ENCODE measurements at places on chromosomes 7 and 10.

- DNase-seq = peak; percentile 18
These were observed 66.1 kb upstream of the AQP1 start for GRCh38 chr7:30845426-30846135.

DNA sequence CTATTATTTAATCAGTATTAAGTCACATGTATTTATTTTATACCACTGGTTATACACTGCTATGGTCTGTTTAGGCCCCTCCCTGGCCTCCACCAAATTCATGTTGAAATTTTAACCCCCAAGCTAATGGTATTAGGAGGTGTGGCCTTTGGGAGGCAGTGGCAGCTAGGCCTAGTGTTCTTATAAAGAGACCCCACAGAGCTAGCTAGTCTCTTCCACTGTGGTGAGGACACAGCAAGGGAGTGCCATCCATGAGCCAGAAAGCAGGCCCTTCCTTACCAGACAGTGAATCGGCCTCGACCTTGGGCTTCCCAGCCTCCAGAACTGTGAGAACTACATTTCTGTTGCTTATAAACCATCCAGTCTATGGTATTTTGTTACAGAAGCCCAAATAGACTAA, 28.7 kb downstream of the RBM48 start:
- no peak for DNase-seq

- DNase-seq = no peak
These were observed 288.5 kb downstream of the GRID1 start for GRCh38 chr10:86077871-86078638.

GRCh38 chr10:52649511-52649910, 123.1 kb downstream of the MBL2 start:
- DNase-seq = no peak

DNA sequence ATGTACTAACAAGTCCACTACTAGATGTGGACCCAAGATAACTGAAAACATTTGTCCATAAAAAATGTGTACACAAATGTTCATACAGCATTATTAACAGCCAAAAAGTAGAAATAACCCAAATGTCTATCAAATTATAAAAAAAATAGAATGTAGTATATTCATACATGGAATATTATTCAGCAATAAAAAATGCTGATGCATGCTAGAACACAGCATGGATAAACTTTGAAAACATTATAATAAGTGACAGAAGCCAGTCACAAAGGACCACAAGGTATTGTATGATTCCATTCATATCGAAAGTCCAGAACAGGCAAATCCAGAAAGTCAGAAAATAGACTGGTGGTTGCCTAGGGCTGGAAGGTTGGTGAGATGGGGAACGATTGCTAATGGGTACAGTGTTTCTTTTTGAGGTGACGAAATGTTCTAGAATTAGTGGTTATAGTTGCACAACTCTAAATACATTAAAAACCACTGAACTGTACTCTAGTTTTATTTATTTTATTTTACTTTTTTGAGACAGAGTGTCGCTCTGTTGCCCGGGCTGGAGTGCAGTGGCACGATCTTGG, 43.3 kb upstream of the ANLN start:
- DNase-seq = no peak

GRCh38 chr10:85848756-85849155, 517.8 kb downstream of the GRID1 start:
- no peak for DNase-seq

- DNase-seq = peak; percentile 23
These were observed 368.7 kb downstream of the AUTS2 start for GRCh38 chr7:69966766-69967591.

GRCh38 chr10:59905731-59906416, 482 bp downstream of the CCDC6 start:
- peak; percentile 50 for DNase-seq

GRCh38 chr10:78953113-78953798, 115.5 kb upstream of the ZMIZ1 start:
- DNase-seq = peak; percentile 75

DNA sequence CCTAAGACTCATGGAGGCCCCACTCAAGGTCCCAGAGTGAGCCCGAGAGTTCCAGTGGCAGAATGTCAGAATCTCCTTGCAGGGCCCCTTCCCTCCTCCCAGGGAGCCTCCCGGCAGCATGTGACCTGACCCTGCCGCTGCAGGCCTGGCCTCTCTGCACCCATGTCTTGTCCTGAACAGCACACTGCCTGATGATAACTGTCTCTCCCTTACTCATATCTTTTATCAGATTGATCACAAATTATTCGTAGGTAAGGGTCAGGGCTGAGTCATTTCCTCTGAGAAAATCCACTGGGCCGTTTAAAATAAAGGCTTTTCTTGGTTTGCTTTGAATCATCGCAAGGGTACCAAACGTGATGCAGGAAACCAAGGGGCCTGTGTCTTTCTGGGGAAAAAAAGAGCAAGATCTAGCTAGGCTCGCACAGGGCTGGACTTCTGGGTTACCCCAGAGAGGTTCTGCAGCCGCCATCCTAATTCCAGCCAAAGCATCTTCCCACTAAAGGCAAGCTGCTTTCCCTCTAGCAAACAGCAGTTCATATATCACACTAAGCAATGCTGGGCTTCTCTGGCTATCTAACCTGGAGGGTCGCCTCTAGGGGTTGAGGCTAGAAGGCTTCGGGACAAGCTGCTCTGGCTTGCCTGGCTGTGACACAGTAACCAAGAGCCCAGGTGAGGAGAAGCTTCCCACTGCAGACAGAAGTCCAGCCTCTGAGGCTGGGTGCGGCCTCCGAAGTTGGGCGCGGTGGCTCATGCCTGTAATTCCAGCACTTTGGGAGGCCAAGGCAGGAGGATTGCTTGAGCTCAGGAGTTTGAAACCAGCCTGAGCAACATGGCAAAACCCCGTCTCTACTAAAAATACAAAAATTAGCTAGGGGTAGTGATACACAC, 104.9 kb downstream of the SPDYE5 start:
- no peak for DNase-seq

GRCh38 chr10:116104210-116104932, 168.6 kb downstream of the GFRA1 start:
- DNase-seq = no peak

GRCh38 chr10:1364151-1364910, 308.1 kb downstream of the WDR37 start:
- no peak for DNase-seq

- DNase-seq = no peak
These were observed 3.5 kb downstream of the DLX5 start for GRCh38 chr7:97020996-97021746.

GRCh38 chr7:35477609-35478008, 217.3 kb downstream of the HERPUD2 start:
- DNase-seq = no peak

DNA sequence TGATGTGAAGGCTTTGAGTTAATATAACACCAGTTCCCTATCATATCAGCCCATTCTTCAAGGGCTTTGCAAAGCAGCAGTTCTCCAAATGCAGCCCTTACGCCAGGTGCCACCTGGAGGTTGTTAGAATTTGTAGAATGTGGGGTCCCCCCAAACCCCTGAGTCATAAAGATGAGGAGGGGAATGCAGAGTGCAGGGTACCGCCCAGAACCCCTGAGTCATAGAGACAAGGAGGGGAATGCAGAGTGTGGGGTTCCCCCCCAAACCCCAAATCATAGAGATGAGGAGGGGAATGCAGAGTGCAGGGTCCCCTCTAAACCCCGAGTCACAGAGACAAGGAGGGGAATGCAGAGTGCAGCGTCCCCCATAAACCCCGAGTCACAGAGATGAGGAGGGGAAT, 605.8 kb downstream of the PTPRN2 start:
- no peak for DNase-seq

GRCh38 chr10:125699562-125700143, 16.7 kb upstream of the TEX36 start:
- no peak for DNase-seq

GRCh38 chr10:77062381-77062780, 575.2 kb downstream of the KCNMA1 start:
- DNase-seq = no peak

DNA sequence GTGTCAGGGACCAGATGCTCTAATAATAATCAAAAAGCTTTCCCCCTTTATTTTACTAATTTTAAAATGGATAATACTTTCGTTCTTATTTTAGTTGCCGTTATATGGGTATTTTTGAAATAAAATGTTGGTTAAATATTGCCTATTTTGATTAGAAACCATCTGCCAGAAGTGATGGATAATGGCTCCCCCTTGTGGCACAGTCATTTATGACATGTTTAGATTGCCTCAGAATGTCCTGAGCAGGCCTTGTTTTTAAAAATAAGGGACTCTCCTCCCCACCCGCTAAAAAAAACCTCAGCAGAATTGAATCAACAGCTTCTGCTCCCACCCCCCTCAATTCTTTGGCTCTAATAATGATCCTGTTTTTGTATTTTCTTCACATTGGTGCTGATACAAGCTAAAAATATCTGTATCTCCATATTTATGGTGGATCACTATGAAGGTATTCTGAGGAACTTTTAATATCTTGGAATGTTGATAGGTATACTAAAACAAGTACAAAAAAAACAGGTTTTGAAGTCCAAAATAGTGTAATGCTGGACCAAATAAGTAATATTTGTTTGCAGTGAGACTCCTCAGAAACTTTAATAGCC, 38.8 kb downstream of the TMEM60 start:
- DNase-seq = no peak

DNA sequence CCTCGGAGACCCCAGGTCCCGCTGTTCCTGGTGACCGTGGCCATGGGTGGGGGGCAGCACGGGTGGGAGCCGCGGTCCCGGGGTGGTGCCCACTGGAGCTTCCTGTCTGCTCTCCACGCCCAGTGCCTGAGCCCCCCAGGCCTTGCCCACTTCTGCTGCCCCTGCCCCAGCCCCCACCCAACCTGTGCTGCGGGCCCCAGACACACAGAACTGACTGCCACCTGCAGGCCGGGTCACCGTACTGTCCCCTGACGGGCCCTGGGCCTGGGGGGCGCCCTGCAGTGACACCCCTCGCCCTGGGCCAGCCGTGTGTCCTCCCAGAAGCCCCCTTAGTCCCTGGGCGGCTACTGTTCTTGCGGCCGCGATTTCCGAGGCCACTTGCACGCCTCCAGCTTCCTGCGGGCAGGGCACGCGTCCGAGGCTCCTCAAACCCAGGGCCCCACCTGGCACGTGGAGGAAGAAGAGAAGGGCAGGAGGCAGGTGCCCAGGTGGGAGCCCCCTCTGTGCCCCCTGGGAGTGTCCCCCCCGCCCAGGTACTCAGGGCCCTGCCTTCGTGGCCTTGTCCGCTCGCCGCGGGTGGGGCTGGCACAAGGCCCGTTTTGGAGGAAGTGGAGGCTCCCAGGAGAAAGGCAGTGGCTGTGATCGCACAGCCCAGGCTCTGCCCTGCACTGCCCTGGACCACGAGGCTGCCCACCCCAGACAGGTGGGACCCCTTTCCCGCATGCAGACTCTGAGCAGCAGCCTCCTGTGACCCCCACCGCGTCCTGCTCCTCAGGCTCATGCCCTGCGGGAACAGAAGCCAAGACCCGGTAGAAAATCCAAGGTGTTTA, 10.4 kb downstream of the TMEM184A start:
- no peak for DNase-seq

GRCh38 chr10:498760-499435, 190.6 kb downstream of the DIP2C start:
- DNase-seq = no peak

GRCh38 chr10:79189181-79189580, 120.4 kb downstream of the ZMIZ1 start:
- no peak for DNase-seq

DNA sequence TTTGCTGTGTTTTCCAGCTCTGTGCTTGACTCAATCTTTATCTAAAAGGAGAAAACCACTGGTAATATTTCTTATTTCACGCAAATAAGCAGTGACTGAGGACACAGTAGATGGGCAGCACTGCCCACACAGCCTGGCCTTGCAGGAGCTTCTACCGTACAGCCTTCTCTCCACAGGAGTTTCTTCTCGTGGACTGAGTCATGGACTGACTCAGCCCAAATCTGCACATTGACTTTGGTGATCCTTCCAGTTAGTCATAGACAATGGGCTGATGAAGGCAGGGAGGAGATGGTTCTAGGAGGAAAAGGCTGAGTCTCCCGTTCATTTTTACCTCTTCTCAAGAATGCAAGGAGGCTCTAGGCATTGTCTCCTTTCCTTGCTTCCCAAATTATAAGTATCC, 200.7 kb downstream of the RAPGEF5 start:
- DNase-seq = no peak

DNA sequence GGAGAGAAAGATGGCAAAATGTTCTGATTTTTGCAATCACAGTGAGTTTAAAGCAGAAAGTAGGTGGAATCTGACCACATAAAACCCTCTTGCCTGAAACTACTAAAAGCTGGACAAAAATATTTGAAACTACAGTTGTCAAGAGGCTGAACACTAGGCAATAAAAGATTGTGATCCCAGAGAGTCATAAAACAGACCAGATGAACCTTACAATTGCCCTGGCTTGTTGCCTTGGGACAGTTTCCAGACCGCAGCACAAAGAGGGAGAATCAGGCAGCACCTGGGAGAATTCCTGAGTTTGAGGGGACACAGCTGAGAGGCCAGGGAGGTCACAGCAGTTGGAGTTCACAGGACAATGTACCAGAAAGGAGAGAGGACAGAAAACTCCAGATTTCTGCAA, 107.3 kb upstream of the NANOS1 start:
- DNase-seq = no peak

DNA sequence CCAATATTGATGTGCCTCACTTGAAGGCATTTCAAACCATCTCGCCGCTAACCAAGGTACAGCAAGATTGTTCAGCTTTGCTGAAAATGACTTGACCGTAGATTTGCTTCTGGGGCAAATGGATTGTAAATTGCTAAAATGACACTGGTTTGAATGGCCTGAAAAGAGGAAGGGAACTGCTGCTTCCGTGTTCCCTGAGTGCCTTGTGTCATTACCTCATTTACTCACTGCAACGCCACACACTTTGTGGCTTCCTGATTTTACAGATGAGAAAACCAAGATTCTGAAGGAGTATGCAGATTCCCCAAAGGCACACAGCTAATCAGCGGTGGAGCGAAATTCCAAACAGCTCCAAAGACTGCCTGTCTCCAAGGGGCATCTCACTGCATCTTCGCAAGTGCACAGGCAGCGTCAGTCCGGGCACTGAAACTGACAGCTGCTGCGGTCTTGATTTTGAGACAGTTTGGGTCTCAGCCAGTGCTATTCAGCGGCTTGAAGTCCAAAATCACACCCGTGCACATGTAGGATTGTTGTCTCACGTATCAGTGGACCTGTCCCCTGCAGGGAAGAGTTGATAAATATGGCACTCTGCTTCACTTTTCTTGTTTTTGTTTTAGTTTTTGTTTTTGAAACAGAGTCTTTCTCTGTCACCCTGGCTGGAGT, 290.9 kb downstream of the DPP6 start:
- DNase-seq = no peak
